Activated naive CD4-positive, alpha-beta T cell treated with anti-CD3 and anti-CD28 coated beads, Interleukin-2, amount 50 U/mL, for 72 hours (primary cell): ENCODE measurements at places on chromosomes 4 and X. TPM values are rescaled to one million over a fixed set of nuclear protein-coding genes. Genes with fewer than 3 reads are reported as not detected.

The AKAP4 gene
- total RNA-seq = not detected

The RAB9B gene
- 0.41 TPM for total RNA-seq

The SPANXA2 gene
- not detected for total RNA-seq

The POU3F4 gene
- total RNA-seq = not detected

The SLC26A1 gene
- not detected for total RNA-seq

The UBL4A gene
- total RNA-seq = 40.4 TPM

The ADH1B gene
- total RNA-seq = not detected

GRCh38 chrX:80876877-80877276, 67.2 kb upstream of the BRWD3 start:
- no peak for DNase-seq

GRCh38 chr4:81021981-81022380, 8.5 kb upstream of the BMP3 start:
- no peak for DNase-seq

- no peak for DNase-seq
Measured at GRCh38 chr4:73104695-73105094, 35.2 kb upstream of the COX18 start.

DNA sequence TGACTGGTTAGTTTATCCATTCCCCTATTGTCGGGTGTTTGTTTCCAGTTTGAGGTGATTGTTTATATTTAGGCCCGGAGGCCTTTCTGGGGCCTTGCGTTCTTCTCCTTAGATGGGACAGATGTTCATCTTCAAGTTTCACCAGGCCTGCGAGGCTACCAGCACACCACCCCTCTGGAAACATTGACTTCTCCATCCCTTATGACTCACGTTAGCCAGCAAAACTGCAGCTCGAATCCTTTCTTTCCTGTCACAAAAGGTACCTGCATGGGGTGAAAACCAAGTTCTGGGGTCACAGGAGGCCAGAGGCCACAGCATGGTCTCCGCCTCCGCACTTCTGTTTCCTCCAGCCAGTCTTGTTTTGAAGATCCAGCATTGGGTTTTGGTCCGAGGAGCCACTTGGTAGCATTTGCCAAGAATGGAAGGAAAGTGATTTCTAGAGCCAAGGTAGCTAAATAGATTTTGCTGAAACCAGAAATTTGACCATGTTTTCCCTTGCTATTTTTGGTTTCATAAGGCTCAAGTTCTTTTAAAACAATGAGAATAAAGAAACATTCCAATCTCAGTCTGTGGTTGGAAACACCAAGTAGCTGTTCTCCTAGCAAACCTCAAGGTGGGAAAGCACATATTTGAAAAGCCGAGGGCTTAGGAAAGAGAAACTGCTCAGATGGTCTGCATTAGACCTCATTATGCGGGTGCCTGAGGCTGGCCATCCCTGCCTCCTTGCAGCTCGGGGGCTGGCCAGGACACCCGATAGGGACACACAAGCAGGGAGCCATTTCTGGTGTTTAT, 5.6 kb downstream of the NYX start:
- no peak for DNase-seq

DNA sequence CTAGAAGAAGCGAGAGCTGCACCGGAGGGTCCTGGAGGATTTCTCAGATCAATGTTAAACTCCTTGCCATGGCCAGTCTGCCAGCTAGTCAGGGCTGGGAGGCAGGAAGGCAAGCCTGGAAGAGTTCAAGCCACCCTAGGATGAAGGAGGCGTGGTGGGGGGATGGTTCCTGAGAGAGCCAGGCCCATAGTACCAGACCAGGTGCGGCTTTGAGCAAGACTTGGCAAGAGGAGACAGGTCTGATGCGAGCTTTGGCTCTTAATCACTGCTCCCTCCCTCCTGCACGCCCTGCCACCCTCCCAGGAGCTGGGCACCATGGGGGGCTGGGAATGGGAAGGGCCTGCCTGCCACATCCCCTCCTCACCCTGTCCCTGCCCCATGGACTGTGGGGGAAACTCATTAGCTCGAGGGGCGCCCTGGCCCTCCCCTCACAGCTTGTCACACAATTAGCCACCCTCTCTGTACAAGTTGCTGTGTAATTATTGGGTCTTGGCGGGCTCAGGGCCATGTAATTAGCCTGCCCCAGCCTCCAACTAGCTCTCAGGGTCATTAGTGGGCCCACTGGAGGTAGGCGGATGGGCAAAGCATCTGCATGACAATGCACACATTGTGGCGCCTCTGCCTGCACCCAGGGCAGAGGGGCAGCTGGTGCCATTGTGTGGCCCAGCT, 50.3 kb downstream of the EFNB1 start:
- no peak for DNase-seq

- no peak for DNase-seq
Measured at GRCh38 chrX:56783996-56784620, 55.1 kb downstream of the NBDY start.

- no peak for DNase-seq
Measured at GRCh38 chr4:109649872-109650271, 53.4 kb downstream of the CASP6 start.

- no peak for DNase-seq
Measured at GRCh38 chr4:185570727-185571126, 35.4 kb upstream of the PDLIM3 start.

GRCh38 chr4:67512501-67512900, 32.8 kb downstream of the CENPC start:
- DNase-seq = no peak

- DNase-seq = no peak
Measured at GRCh38 chr4:169184236-169184635, 86.5 kb downstream of the SH3RF1 start.

DNA sequence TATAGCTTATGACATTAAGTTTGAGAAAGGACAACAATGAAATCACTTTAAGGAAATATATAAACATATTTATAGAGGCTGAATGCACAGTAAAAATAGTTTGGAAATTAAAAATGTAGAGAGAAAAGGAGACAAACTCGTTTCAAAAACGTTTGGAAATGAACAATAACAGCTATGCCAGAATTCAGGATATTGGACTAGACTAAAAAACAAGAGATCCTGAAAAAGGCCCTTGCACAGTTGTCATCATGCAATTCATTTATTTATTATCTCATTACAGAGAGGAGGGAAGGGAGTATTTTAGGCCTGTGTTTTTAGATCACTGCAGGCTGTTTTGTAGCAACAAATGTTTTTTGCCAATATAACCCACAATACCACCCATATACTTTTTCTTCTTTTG, 527.2 kb downstream of the ADGRL3 start:
- DNase-seq = no peak

DNA sequence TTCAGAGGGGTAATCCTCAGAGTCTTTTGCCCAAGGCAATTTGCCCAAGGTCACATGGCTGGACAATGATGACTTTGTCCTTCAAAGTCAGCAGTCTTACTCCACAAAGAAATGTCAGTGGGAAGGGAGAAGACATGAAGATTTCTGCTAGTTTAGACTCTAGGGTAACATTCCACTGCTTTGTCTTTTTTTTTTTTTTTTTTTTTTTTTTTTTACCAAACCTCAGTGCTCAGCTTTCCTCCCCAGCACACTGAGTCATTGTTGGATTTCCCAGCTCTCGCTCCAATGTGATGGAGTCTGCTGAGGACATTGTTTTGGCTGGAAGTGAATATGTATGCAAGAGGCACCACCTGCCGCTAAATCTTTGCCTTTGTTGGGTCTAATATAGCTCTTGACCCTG, 7.2 kb upstream of the C1QTNF7 start:
- no peak for DNase-seq

DNA sequence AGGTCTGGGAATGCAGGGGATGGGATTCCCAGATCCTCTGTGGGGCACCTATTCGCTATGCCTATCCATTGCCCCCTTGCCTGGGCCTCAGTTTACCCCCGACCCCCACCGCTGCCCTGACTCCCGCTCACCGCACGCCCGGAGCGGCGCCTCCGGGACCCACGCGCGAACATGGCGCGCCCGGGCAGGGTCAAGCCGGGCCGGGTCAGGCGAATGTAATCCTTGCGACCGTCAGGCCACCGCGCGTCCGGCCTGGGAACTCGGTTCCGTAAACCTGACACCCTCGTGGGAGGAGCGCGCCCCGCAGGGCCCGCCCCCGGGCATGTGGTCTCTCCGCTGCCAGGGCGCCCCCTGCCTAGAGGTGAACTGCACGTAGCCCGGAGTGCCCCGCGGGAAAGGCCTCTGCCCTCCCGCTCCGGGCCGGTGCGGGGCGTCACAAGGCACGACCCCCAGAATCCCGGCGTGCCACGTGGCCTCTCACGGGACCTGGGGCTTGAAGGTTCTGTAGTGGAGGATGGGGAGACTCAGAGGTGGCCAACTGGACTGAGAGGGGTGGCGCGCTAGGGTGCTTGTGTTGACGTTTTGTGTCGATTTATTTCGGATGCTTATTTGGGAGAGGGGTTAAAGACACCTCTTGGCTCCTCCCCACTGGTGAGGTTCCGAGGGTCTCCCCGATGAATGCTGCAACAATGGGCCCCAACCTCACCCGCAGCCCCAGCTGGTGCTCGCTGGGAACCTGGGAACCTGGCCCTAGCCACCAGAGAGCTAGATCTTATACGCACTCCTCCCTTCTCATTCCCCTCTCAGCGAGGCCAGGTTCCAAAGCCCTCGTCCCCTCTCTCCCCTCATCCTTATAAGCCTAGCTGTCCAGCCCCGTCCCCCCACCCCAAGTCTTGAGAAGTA, at the start of gene PRICKLE3:
PRICKLE3 (minus strand) TSS at position 249 of the 903 bp plus-strand sequence; CDS start at position 173, 76 bp downstream.
- peak; percentile 75 for DNase-seq

- DNase-seq = no peak
Measured at GRCh38 chr4:169131556-169132208, 121.6 kb upstream of the CBR4 start.

DNA sequence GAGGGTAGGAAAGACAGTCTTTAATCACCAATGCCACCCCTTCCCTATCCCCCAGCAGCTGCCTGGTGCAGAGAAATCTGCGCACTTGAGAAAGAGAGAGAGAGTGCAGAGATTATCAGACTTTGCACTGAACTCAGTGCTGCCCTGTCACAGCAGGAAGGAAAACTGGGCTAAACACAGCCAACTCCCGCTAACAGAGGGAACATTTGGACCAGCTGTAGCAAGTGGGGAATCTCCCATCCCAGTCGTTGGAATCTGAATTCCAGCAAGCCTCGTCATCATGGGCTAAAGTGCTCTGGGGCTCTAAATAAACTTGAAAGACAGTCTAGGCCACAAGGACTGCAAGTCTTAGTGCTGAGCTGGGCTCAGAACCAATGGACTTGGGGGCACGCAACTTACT, 168.7 kb downstream of the DLG3 start:
- DNase-seq = no peak

DNA sequence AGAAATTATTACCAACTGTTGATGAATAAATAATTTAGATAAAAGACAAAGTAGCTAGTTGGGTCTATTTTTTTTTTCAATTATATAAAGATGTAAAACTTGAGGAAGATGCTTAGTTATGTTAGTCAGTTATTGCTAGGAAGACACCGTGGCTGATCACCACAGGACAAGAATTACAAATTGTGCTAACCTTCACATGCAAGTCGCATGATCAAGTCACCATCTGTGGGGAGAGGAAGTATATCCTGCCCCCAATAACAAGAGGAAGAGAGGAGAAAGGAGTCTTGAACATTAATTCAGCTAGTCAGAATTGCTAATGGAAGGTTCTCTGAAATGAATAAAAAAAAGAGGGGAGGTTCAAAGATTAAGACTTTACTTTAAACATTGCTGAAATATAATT, 52.3 kb downstream of the CPEB2 start:
- no peak for DNase-seq

DNA sequence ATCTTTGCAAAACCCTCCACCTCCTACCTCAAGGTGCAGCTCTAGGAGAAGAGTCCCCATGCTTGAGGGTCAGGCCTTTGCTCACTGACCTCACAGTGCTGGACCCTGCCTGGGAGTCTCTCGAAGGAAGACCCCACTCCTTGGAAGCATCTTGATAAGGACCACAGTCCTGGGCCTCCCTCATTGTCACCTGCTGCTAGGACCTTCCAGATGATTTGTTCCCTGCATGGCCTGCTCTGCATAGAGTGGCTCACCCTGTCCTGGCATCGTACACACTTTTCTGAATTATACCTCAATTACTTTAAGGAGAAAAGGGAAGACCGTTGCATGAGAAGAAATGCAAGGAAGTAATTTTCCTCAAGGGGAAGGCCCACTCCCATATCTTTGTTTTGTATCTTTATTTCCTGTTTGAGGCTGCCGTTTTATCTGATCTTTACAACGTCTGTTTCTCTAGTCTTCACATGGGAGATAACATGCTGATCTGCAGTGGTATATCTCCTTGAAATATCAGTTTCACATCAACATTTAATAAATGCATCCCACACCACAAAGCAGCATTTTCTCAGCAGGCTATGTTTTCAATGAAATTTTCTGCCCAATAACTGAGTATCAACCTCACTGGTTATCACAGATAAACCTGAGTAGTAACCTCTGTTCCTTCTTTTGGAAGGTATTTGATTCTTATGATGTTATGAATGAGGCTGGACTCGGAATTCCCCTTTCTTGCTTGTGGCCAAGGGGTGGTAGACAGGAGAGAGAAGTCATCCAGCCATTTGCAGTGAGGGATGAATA, 15.0 kb upstream of the AKAP17A start:
- DNase-seq = peak; percentile 1

GRCh38 chr4:13102092-13102742, 381.9 kb downstream of the RAB28 start:
- no peak for DNase-seq

- no peak for DNase-seq
Measured at GRCh38 chr4:8185295-8185694, 13.8 kb upstream of the SH3TC1 start.

GRCh38 chrX:110320381-110320987, 2.6 kb upstream of the AMMECR1 start:
- no peak for DNase-seq

- DNase-seq = peak; percentile 82
Measured at GRCh38 chrX:153953342-153953830, 8.9 kb upstream of the RENBP start.

DNA sequence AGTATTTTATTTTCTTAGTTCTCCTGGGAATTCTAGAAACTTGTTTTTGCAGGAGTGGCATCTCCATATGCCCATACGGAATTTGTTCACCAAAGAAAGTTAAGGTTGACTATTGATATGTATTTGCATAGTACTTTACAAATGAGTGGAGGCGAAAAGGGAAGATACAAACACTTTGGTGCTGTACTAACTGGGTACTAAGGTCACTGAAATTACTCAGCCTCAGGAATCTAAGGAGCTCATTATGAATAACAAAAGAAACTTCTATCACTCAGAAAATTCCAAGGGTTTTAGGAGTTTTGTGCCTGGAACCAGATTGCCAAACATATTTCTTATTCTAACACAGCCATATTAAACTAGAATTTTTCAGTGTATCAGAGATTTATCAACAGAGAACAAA, 27.4 kb upstream of the TMPRSS11B start:
- no peak for DNase-seq

- DNase-seq = no peak
Measured at GRCh38 chr4:65467068-65467680, 203.1 kb downstream of the EPHA5 start.
